Stimulated activated naive B cell treated with anti-CD40 and anti-IgM and Interleukin-4, amounts not matched to agents 10 μg/mL and 1 μg/mL and 100 μg/mL, for 72 hours (primary cell): ENCODE measurements at places on chromosomes 4 and X.

DNA sequence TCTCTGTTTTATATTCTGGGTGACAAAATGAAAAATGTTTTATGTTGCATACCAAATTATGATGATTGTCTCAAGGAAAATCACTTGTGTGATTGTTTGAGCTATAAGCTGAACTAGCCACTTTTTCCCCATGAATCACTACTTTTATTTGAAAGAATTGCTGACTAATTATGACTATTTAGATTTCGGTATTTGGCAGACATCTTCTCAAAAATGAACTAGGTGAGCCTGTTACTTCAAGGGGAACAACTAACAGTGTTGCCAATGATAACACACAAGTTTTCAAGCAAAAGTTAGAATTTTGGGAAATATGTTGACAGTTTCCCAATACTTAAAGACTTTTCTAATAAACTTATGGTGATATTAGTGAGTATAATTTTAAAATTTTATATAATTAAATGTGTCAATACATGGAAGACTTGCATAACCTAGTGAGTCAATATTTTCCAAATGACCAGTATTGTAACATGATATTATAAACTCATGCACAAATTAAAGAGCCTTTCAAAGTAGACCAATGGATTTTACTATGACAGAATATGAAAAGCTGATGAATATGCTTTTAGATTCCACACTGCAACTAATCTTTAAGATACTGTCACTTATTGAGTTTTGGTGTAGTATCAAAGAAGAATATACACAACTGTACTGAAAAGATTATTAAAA lies 187.7 kb upstream of the GATB start:
- no peaks in the 10 kb centered on the region for H3K4me1 ChIP-seq
- no peak overlapping the region for H3K4me3 ChIP-seq
- H3K36me3 ChIP-seq, result peaks cover 5% of the 10 kb centered on the region
- no peak for DNase-seq

DNA sequence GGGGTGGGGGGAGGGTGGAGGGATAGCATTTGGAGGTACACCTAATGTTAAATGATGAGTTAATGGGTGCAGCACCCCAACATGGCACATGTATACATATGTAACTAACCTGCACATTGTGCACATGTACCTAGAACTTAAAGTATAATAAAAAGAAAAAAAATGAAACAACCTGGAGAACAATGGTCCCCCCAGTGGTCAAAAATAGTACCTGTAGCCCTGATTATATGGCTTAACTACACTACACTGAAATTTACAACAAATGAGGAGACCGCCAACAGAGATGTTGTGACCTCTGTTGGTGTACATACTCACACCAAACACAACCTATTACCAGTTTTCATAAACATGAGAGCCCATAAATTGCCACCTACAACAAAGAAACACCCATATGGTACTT lies 7.3 kb upstream of the MAGEE1 start:
- no peaks in the 10 kb centered on the region for H3K27me3 ChIP-seq
- H3K36me3 ChIP-seq, result no peaks in the 10 kb centered on the region
- no peak for DNase-seq
- peaks cover 11% of the 10 kb centered on the region for H3K4me1 ChIP-seq
- no peak overlapping the region for H3K4me3 ChIP-seq

- H3K36me3 ChIP-seq, result no peaks in the 10 kb centered on the region
- no peak overlapping the region for H3K27ac ChIP-seq
- DNase-seq, result no peak
- peaks cover 3% of the 10 kb centered on the region for H3K27me3 ChIP-seq
- H3K4me3 ChIP-seq, result no peak overlapping the region
Observed at GRCh38 chrX:103669745-103670144, 16.8 kb downstream of the MORF4L2 start.

DNA sequence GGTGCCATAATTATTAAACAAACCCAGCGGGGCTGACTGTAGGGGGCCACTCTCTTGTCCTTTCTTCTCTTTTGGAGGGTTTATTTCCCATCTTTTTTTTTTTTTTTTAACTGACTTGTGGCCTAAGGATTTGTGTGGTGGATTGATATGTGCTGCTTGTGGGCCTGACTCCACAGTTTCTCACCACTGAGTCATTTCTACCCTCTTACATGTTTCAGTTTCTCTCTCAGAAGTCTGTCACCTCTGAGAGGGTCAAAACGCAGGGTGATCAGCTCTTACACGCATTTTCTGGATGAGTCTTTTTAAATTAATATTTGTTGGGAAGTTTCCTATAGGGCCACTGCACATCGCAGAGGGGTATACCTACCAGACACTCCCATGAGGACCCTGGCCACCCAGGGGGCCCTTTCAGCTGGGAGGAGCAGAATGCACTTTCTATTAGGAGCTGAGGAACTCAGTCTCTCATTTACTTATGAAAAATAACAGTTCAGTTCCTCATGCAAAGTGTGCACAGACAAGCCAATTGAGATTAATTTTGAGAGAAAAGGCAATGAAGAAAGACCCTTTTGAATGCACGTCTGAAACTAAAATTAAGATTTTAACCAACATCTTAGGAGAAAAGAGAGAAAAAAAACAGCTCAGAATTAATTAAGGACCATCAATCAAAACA lies 407.9 kb downstream of the TECRL start:
- H3K36me3 ChIP-seq, result no peaks in the 10 kb centered on the region
- no peaks in the 10 kb centered on the region for H3K4me1 ChIP-seq
- H3K4me3 ChIP-seq, result no peak overlapping the region
- no peak overlapping the region for H3K27ac ChIP-seq
- no peak for DNase-seq

- H3K4me3 ChIP-seq, result no peak overlapping the region
- H3K36me3 ChIP-seq, result peaks cover 3% of the 10 kb centered on the region
- H3K4me1 ChIP-seq, result peaks cover 9% of the 10 kb centered on the region
- DNase-seq, result no peak
Observed at GRCh38 chr4:139602776-139603360, 46.8 kb upstream of the SETD7 start.

DNA sequence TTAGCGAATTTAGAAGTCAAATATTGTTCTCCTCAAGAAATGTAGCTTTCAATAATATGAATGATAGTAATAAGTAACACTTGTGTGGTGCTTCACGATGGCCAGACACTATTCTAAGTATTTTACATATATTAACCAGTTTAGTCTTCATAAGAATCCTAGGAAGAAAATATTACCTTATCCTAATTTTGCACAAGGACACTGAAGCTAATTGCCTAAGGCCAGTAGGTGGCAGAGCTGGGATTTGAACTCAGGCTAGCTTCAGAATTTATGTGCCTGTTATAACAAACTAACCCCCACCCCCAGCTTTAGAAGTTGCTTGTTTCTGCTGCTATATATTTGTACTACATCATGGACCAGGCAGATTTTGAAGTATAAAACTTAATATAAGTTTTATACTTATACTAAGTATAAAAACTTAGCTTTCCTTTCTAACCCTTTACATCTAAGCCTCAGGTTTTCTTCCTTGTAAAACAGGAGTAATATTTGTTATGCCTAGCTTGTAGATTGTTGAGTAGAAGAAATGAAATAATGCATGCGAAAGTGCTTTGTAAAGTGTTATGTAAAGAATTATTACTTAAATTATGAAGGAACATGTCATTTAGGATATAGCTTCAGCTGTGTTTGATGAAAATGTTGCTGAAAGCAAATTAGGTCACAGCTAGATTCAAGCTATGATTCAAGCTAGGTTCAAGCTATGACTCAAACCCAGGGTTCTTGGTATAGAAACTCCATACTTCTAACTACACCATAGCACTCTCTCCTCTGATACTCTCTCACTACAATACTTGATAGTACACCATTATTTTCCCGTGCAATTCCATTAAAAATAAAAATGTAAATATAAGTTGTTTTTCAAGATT lies 4.2 kb upstream of the CDS1 start:
- H3K27ac ChIP-seq, result no peak overlapping the region

DNA sequence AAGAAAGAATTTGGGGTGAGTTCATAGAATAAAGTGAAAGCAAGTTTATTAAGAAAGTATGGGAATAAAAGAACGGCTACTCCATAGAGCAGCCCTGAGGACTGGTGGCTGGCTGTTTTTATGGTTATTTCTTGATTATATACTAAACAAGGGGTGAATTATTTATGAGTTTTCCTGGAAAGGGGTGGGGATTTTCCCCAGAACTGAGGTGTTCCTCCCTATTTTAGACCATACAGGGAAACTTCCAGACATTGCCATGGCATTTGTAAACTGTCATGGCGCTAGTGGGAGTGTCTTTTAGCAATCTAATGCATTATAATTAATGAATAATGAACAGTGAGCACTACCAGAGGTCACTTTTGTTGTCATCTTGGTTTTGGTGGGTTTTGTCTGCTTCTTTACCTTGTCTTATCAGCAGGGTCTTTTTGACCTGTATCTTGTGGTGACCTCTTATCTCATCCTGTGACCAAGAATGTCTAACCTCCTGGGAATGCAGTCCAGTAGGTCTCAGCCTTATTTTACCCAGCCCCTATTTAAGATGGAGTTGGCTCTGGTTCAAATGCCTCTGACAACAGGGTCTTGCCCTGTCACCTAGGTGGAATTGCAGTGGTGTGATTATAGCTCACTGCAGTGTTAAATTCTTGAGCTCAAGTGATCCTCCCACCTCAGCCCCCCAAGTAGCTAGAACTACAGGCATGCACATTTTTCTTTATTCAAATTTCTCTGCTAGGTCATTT lies 27.1 kb downstream of the RAPGEF2 start:
- H3K4me3 ChIP-seq, result no peak overlapping the region
- H3K36me3 ChIP-seq, result peaks cover 2% of the 10 kb centered on the region
- H3K27ac ChIP-seq, result no peak overlapping the region
- peaks cover 18% of the 10 kb centered on the region for H3K4me1 ChIP-seq

GRCh38 chr4:164239976-164240375 lies 514.0 kb upstream of the SMIM31 start:
- H3K27me3 ChIP-seq, result no peaks in the 10 kb centered on the region
- no peak overlapping the region for H3K27ac ChIP-seq
- no peaks in the 10 kb centered on the region for H3K36me3 ChIP-seq
- no peak for DNase-seq
- H3K4me1 ChIP-seq, result no peaks in the 10 kb centered on the region

DNA sequence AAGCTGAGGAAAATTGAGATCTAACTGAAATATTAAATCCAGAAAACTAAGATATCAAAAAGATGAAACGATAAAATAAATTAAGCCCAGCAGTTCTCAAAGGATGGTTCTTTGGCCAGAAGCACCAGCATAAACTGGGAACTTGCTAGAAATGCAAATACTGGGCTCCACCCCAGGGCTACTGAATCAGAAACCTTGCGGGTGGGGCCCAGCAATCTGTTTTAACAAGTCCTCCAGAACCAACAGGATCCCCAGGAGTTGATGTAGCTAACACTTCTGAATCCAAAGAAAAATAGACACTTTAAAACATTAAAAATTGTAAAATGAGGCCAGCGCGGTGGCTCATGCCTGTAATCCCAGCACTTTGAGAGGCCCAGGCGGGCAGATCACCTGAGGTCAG lies 14.1 kb upstream of the TMEM154 start:
- no peak for DNase-seq
- no peak overlapping the region for H3K27ac ChIP-seq
- no peak overlapping the region for H3K4me3 ChIP-seq
- H3K36me3 ChIP-seq, result no peaks in the 10 kb centered on the region
- H3K4me1 ChIP-seq, result peaks cover 45% of the 10 kb centered on the region

DNA sequence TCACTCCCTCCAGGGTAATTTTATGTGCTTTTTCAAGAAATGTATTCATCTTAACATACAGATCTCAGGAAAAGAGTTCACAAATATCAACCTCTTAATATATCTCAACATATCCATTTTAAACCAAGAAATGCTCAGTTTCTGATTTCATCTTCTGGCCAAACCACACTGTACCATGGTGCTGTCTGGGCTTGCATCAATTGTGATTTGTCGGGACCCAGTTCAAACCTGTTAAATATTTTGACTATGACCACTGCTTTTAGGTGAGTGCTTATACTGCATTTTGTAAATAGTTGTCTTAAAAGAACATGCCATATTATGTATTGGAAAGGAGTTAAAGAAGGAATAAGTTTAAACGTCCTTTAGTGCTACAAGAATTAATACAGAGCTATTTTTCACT lies 352.1 kb downstream of the SPOCK3 start:
- H3K4me1 ChIP-seq, result no peaks in the 10 kb centered on the region
- no peak overlapping the region for H3K4me3 ChIP-seq
- H3K36me3 ChIP-seq, result no peaks in the 10 kb centered on the region

GRCh38 chrX:51332188-51332942 lies at the start of gene NUDT10:
Gene NUDT10, plus strand, starts transcription at chrX:51332822. Its CDS starts 144 bp downstream, at chrX:51332966.
- H3K4me3 ChIP-seq, result peak within 1 kb of the TSS; percentile 92
- peaks cover under 1% of the 10 kb centered on the region for H3K36me3 ChIP-seq
- H3K27me3 ChIP-seq, result peaks cover 16% of the 10 kb centered on the region
- no peaks in the 10 kb centered on the region for H3K4me1 ChIP-seq
- peak; percentile 35 for DNase-seq

DNA sequence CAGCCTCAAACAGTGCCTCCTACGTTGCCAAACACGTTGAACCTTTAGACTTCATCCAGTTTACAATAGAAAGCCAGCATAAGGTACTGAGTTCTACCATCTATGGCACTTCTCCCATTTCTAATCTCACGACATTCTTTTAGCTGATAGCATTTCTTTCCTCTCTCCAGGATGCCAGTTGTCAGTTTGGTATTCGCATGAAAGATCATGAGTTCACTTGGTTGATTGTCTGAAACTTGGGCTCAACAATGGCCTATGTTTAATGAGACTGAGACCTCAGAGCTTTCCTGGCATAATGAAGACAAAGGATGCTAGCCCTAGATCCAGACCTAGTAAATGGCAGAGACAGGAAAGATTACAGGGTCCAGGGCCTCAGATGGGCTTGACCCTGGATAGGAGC lies 69.2 kb upstream of the SPRY1 start:
- no peak overlapping the region for H3K4me3 ChIP-seq
- H3K4me1 ChIP-seq, result peaks cover 15% of the 10 kb centered on the region
- H3K27ac ChIP-seq, result no peak overlapping the region

DNA sequence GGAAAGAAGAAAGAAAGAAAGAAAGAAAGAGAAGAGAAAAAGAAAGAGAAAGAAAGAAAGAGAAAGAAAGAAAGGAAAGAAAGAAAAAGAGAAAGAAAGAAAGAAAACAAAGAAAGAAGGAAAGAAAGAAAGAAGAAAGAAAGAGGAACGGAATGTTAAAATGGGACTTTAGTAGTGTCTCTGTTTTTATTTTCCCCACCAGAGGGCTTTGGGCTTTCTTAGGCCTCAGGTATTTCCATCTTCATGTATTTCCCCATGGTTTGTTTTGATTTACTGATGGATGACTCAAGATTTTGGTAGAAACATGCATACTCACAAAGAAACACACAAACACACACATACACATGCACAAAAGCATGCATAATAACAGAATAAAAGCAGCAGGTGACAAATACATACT lies 181.2 kb downstream of the AFF2 start:
- no peak for DNase-seq
- H3K4me3 ChIP-seq, result no peak overlapping the region
- H3K27ac ChIP-seq, result no peak overlapping the region
- H3K36me3 ChIP-seq, result no peaks in the 10 kb centered on the region
- no peaks in the 10 kb centered on the region for H3K27me3 ChIP-seq
- H3K4me1 ChIP-seq, result no peaks in the 10 kb centered on the region

- H3K4me3 ChIP-seq, result no peak overlapping the region
- no peaks in the 10 kb centered on the region for H3K4me1 ChIP-seq
- no peak overlapping the region for H3K27ac ChIP-seq
Observed at GRCh38 chrX:23478561-23478960, 143.9 kb downstream of the PTCHD1 start.

DNA sequence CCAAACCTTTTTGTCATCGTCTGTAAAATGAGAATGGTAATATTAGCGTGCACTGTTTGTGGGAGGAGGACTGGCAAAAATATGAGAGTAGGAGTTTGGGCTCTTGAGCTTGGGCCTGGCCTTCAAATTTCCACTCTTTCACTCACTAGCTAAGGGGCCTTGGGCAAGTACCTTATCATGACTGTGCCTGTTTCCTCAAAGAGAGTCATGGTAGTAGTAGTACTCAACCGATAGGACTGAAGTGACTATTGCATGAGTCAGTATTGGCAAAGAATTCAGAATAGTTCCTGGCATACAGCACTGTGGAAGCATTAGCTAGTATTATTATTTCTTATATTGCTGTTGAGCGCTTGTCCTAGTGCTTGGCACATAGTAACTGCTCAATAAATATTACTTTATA lies 16.0 kb upstream of the RBM3 start:
- no peak overlapping the region for H3K27ac ChIP-seq
- no peak for DNase-seq
